Vagina (tissue), 2 donors: ENCODE measurements at places on chromosomes 6 and 20.

DNA sequence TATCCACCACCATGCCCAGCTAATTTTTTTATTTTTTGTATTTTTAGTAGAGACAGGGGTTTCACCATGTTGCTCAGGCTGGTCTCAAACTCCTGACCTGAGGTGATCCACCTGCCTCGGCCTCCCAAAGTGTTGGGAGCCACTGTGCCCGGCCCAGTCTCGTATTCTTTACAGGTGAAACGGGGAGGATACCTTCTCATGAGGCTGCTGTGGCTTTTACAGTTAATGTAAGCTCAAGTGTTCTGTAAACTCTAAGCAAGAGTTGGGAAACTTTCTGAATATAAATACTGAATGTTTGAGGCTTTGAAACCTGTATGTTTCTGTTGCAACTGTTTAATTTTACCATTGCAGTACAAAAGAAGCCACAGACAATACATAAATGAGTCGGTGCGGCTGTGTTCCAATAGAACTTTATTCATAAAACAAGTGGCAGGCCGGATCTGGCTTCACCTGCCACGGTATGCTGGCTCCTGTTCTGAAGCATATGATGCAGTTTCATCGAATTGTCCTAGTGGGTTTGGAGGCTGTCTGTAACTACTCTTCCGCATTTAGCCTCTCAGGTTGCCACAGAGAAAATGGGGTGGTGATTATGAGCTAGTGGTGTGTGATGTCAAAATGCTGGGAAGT is 192.5 kb upstream of the ZFP64 start:
- DNase-seq, result no peak

- no peak for DNase-seq
These were observed 199.1 kb downstream of the COL9A1 start for GRCh38 chr6:70103798-70104197.

GRCh38 chr20:6884114-6884513 is 116.6 kb downstream of the BMP2 start:
- DNase-seq, result no peak

DNA sequence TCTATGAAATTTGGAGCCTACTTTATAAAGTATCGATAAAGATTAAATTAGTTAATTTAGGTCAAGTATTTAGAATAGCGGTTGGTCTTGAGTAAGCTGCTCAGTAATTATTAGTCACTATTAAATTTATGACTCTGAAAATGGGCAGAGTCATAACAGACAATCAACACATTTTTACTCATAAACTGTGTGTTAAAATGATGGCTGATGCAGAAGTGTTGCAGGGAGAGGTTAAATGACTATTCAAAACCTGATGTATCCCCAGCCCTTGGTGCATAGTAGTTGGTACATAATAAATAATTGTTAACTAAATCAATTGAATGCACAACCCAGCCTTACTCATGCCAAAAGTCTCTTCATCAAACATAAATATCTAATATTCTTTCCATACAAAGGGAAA is 30.6 kb downstream of the HIVEP2 start:
- no peak for DNase-seq
